T-helper 17 cell (primary cell): ENCODE measurements at places on chromosomes 3 and 15.

DNA sequence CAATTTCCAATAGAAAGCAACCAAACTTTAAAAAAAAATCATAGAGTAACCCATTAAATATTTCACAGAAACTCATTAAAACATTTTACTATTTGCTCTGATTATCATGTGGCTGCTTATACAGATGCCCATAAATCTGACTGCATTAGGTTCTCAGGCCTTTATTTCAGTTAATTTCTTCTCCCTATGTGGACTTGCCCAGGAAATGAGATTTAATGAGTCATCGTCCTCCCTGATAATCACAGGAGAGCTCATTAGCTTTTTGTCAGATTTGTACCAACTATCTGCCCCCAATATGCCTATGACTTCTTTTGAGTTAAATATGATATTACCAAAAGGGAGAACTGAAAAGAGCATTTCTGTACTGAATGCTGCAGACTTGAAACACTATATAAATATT is 168.0 kb downstream of the FOXB1 start:
- no peak for DNase-seq

DNA sequence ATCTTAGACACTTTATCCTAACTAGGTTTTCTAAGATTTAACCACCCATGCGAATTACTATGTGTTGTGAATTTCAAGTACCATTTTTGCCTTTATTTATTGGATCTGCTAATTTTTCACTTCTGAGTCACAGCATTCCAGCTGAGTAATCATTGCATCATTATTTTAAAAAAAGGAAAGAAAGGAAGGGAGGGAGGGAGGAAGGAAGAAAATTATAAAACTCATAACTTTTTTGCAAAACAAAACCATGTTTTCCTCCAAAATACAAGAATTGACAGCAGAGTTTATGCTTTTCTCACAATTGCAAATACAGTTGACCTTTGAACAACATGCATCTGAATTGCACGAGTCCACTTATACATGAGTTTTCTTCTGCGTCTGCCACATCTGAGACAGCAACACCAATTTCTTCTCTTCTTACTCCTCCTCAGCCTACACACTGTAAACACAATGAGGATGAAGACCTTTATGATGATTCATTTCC is 651.4 kb upstream of the NECTIN3 start:
- DNase-seq: no peak

DNA sequence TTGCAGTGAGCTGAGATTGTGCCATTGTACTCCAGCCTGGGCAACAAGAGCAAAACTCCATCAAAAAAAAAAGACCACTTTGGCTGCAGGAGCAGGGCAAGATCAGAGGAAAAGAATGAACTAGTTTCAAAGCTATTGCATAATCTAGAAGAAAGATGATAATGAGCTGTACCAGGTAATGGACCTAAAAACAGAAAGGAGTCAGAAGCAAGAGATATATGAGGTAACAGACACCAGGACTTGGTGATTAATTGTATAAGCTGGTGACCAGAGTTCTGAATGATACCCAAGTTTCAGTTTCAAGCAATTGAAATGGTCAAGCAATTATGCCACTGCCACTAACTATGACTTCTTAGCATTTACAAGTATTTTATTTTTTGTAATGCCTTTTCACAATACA is 2.9 kb downstream of the POLQ start:
- no peak for DNase-seq

- DNase-seq: no peak
Measured at GRCh38 chr3:28905798-28906197, 375.1 kb upstream of the RBMS3 start.

DNA sequence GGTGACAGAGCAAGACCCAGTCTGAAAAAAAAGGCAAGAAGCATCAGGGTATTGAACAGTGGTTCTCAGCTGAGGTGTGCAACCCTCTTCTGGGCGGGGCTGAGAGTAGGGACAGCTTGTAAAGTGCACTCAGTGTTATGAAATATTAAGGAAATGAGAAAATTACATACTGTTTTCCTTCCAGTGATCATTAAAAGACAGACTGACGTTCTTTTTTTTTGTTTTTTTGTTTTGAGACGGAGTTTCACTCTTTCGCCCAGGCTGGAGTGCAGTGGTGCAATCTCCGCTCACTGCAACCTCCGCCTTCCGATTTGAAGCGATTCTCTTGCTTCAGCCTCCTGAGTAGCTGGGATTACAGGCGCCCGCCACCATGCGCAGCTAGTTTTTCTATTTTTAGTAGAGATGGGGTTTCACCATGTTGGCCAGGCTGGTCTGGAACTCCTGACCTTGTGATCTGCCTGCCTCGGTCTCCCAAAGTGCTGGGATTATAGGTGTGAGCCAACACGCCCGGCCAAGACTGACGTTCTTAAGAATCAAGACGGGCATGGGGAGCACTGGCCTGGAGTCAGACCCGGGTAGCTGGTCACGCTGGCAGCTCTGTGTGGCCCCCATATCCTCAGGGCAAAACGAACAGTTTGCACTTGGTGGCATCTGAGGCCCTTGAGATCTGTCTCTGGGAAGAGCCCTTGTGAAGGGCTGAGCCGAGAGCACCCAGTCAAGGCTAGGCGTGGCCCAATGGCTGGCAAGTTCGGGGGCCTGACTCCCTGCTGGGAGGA is 11.4 kb downstream of the MAN2A2 start:
- DNase-seq: no peak

DNA sequence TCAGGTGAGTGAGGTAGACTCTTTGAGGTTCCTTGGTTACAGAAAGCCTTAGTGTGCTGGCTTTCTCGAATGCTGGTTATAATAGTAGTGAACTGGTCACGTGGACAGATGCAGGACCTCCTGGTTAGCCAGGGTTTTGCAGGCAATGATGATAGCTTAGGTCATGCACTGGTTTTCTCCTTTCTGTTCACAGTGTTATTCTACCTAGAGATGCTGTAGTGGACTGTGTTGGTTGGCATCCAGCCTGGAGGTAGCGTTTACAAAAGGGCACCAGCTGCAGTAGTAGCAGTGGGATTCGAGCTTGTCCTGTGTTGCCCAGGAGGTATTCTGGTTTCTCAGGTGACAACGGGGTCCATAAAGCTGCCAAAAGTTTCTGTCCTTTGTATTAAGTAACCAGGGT is 27.0 kb downstream of the PCCB start:
- no peak for DNase-seq

DNA sequence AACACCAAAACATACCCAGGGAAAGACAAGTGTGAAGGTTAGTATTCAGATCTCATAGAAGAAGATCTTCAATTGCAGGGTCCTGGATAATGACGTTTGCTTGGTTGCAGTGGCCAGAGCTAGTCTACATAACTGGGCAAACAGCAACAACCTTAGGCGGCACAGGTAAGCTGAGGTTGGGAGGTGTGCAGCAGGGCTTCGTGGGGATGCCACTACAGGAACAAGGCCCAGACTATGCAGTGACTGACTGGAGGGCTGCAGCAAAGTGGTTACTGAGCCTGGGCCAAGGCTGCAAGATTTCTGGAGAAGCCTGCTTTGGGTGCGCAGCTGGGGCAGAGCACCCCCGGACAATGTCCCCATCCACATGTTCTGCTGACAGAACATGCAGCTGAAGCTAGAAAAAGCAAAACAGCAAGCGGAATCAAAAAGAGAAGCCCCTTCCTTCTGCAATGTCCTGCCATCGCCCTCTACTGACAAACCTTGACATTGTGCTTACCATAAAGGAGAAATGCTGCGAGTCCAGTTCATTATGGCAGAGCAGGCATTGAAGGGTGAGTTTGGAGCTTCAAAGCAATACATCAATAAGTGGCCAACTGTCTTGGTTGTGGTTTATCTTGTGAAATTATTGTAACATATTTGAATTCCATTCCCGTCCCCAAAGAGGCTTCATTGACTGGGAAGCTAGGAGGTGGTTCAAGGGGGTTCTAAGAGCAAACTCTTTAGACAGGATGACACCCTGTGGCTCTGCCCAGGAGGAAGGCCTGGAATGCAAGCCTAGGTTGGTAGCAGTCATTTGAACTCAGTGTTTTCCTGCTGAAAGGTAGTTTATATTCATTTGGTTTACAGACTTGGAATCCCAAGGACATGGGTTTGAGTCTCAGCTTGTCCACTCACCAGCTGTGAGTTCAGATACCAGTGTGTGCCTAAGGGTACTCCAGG is 217.0 kb downstream of the PDCD6IP start:
- DNase-seq: no peak

DNA sequence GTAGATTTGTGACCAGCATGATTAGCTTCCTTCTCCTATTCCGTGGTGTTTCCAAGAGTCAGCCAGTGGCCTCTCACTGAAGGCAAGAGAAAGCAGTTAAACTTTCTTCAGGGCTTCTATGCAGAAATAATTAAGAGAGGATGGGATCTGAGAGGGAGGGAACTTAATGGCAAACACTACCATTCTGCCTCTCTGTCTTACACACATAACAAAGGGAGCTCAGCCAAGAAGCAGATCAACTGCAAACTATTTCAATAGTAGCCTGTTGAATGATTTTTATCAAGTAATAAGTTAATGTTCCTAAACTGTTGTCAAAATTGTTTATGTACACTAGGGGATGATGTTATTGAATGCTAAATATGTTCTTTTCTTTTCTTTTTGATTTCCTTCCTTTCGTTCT is 11.8 kb downstream of the OXSR1 start:
- DNase-seq: no peak

GRCh38 chr3:149080011-149080698 is 6.2 kb downstream of the HLTF start:
- DNase-seq: no peak

GRCh38 chr3:144128108-144128892 is 156.7 kb downstream of the DIPK2A start:
- DNase-seq: no peak

DNA sequence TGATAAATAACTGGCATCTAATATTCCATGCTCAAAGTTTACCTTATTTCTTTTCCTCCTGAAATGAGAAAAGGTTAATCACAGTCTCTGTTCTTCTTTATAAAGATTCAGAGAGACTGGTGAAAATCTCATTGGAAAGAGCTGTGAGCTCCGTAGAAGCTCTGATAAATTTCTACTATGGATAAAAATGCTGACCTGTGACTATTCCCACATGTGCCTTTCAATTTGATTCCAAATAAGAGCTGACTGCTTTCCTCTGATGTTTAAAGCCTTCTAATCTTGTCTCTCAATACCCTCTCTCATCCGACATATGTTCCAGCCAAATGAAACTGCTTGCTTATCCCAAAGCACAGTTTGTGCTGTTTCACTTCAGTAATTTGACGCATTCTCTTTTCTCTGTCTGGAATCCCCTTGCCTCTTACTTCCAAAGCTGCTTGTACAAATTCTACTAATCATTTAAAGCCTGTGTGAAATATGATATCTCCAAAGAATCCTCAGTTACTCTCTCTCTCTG is 130.1 kb downstream of the RTP4 start:
- no peak for DNase-seq

DNA sequence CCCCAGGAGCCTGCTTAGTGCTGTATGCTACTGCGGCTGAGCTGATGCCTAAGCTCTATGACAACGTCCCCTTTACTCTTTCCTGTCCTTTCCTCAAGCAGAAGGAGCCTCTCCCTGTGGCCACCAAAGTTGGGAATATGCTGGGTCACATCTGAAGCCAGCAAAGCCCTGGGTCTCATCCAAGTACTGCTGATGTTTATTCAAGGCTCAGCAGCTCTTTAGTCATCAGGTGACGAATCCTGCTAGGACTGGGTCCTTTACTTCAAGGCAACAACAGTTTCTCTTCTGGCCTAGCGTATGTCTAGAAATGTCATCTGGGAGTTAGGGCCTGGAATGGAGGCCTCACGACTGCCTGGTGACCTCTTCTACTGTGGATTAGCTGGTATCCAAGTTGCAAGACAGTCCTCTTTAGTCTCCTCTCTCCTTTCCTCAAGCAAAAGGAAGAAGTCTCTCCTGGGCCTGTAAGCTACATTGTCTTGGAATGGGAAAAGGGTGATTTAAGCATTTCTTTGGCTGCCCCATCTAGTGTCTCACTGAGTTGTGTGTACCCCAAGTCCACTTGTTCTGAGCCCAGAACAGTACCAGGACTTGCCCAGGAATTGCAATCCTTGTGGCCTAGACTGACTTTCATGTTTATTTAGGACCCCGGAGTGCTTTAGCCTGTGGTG is 63.9 kb downstream of the TNFAIP8L3 start:
- no peak for DNase-seq

GRCh38 chr3:197882586-197882985 is 67.4 kb upstream of the RPL35A start:
- DNase-seq: no peak

GRCh38 chr15:77516786-77517185 is 96.1 kb downstream of the HMG20A start:
- no peak for DNase-seq

DNA sequence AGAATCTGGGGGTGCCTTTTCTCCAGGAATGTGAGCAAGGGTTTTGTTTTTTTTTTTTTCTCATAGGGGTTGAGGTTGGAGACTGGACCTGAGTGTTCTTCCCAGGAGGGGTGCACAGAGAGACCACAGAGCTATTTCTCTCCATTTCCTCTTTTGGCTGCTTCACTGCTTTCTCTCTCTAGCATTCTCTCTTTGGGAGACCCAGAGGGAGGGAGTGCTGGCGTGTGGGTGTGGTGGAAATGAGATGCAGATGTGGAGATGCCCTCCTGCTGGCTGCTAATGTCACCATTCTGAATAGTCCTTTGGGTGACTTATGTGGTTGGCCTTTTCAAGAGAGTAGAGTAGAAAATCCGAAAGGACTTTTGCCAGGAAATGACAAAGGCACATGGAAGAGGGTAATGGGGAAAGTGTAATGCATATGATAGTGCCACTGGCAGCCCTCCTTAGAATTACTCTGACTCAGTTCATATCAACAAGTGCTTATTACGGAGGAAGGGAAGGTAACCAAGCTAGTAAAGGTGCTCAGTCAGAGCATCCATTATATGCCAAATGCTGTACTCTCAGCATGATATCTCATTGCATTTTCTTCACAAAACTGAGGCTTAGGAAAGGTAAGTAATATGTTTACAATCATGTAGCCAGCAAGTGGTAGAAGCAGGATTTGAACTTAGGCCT is 1.9 kb downstream of the SYN2 start:
- no peak for DNase-seq

- no peak for DNase-seq
Measured at GRCh38 chr15:51285399-51285798, 53.0 kb downstream of the CYP19A1 start.

DNA sequence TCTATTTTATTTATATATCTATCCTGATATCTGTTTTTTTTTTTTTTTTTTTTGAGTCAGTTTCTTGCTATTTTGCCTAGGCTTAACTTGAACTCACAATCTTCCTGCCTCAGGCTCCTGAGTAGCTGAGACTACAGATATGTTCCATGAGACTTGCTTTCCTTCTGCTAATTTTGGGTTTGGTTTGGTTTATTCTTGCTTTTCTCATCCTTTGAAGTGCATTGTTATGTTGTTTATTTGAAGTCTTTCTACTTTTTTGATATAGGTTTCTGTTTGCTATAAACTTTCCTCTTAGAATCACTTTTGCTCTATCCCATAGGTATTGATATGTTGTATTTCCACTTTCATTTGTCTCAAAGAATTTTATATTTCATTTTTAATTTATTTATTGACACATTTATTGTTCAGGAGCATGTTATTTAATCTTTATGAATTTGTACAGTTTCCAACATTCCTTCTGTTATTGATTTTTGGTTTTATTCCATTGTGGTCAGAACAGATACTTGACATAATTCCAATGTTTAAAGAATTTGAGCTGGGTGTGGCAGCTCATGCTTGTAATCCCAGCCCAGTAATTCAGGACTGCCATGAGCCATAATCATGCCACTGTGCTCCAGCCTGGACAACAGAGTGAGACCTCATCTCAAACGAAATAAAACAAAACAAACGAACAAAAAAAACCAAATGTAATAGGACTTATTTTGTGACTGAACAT is 62.3 kb upstream of the PLSCR4 start:
- DNase-seq: no peak

GRCh38 chr15:47301481-47301880 is 415.8 kb upstream of the SEMA6D start:
- no peak for DNase-seq

GRCh38 chr3:149042789-149043386 is 43.4 kb downstream of the HLTF start:
- no peak for DNase-seq
